Esophagus squamous epithelium (tissue), 5 donors: ENCODE measurements at places on chromosomes 5 and 9.

DNA sequence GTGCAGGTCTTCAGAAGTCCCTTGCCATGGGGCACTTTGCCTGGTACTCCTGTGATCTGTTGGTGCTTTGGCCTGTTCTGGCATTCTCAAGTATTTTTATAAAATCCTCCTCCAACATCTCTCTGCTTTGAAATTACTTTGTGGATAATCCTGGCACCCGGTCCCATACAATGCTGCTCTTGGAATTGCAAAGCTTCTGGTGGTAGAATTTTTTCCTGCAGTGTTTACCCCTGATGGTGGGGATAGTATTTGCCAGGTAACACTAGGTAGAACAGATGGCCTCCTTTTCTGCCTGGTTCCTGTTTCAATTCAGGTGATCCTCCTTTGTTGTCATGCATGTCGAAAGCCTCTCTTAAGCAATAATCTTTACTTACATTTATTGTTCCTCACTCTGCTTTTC is 109.8 kb upstream of the ATP10B start:
- no peak for DNase-seq

- DNase-seq: no peak
Observed at GRCh38 chr9:82554381-82554780, 508.6 kb downstream of the RASEF start.

DNA sequence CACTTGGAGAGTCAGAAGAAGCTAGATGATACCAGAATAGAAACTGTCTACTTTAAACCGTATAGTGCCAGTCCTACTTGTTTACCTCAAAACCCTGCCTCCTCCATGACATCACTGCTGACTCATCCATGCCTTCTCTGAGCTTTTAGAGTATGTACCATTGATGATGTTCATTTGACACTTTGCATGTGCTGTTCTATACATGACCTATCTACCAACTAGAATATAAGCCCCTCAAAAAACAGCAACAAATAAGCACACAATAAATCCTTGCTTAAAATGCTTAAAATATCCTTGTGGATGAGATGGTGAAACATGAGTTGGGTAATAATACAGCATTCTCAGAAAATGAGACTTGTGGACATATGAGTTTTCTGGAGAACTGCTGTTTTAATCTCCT is 2.6 kb downstream of the CTNNAL1 start:
- DNase-seq: no peak

GRCh38 chr9:124349267-124349666 is 66.0 kb downstream of the PSMB7 start:
- DNase-seq: no peak

GRCh38 chr9:88287972-88288371 is 100.3 kb upstream of the SPIN1 start:
- DNase-seq: no peak

GRCh38 chr5:119367502-119368237 is 11.9 kb downstream of the TNFAIP8 start:
- DNase-seq: no peak

DNA sequence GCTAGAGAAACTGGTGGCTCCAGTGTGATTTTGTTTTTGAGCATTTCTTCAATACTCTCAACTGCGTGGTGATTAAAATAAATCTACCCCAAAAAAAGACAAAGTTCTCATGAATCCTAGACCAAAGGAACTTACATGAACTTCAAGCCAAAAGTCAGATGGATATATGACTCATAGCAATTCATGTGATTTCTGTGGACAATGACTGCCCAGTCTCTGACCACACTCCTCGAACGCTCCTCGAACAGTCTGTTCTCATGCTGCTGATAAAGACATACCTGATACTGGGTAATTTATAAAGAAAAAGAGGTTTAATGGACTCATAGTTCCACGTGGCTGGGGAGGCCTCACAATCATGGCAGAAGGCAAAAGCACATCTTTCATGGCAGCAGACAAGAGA is 46.4 kb upstream of the CEP78 start:
- DNase-seq: no peak

- DNase-seq: no peak
Observed at GRCh38 chr9:115520646-115521045, 402.7 kb upstream of the TNC start.

- no peak for DNase-seq
Observed at GRCh38 chr5:77285251-77285841, 74.9 kb downstream of the PDE8B start.
